WTC11 (cell line): ENCODE measurements at places on chromosomes 3 and 15. TPM values are rescaled to one million over a fixed set of nuclear protein-coding genes. Genes with fewer than 3 reads are reported as not detected.

DNA sequence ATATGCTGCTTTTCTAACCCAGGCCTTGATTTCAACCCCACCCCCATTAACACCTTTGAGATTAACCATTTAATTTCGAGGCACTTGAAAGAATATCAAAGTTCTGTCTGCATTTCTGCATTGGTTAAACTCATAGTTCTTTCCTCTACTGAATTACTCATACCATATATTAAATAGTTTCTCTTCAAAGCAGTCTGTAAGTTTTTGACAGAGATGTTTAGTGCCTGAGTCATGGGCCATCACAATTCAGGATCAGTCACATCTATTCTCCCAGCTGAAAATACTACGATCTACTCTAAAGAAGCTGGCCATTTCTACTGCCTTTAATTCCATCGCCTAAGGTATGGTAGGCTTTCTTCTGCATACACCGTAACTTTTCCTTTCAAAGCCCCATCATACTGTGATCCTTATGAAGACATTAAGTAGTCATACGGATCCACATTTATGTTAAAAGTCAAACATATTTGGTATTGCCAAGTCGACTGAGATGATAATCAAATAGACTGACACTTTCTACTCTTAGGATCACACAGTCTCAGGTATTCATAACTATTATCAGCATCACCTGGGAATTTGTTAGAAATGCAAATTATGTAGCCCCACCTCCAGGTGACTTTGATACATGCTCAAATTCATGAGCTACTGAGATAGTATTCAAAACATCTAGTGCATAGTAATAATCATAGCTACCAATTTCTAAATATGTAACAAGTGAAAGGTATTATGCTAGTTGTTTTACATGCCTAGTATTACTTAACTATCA lies 489.4 kb upstream of the IL12A start:
- no peak overlapping the region for H3K27ac ChIP-seq
- no peaks in the 10 kb centered on the region for H3K36me3 ChIP-seq
- H3K4me3 ChIP-seq: no peak overlapping the region
- no peaks in the 10 kb centered on the region for H3K4me1 ChIP-seq
- H3K27me3 ChIP-seq: no peaks in the 10 kb centered on the region

- H3K36me3 ChIP-seq: no peaks in the 10 kb centered on the region
- H3K4me1 ChIP-seq: 0 out of 2 replicates have a peak, but pooled peaks cover 4% of the 10 kb centered on the region
- no peaks in the 10 kb centered on the region; the same call in 1 of the 2 replicates for H3K27me3 ChIP-seq
- H3K4me3 ChIP-seq: no peak overlapping the region
- H3K27ac ChIP-seq: no peak overlapping the region
These were observed 29.1 kb upstream of the MANF start for GRCh38 chr3:51355891-51356578.

DNA sequence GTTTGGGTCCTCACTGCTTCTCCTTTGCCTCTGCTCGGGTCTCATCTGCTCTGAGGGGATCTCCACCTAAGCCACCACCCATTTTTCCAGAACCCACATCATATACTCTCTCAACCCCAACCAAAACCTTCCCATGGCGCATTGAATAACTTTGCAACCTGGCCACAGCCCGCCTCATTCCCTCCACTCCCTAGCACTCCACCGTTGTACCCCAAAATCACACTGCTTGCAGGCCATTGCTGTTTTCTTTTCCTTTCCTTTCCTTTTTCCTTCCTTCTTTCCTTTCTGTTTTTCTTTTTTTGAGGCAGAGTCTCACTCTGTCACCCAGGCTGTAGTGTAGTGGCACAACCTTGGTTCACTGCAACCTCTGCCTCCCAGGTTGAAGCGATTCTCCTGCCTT lies 3.1 kb upstream of the VPS18 start:
- H3K4me1 ChIP-seq: peaks cover 13% of the 10 kb centered on the region
- H3K4me3 ChIP-seq: no peak overlapping the region
- H3K27me3 ChIP-seq: peaks cover 17% of the 10 kb centered on the region
- H3K36me3 ChIP-seq: peaks cover 5% of the 10 kb centered on the region
- no peak overlapping the region for H3K27ac ChIP-seq
- DNase-seq: no peak

- no peak overlapping the region for H3K4me3 ChIP-seq
- no peaks in the 10 kb centered on the region for H3K27me3 ChIP-seq
- H3K36me3 ChIP-seq: no peaks in the 10 kb centered on the region
- H3K4me1 ChIP-seq: peaks cover 17% of the 10 kb centered on the region
- H3K27ac ChIP-seq: no peak overlapping the region
These were observed 106.6 kb downstream of the MYH15 start for GRCh38 chr3:108403686-108404345.

OR4F15 gene
- total RNA-seq: not detected in 3 replicates

ZNF662 gene
- 2.7 to 3.5 TPM (median 2.9 TPM) in 3 replicates for total RNA-seq
